ENCODE measurements at places on chromosomes 13 and 19. TPM values are rescaled to one million over a fixed set of nuclear protein-coding genes. Genes with fewer than 3 reads are reported as not detected.

USE1 gene
- total RNA-seq, result 18.6 TPM

GARIN5A gene
- not detected for total RNA-seq

FLT1 gene
- total RNA-seq, result 268 TPM

KIRREL2 gene
- total RNA-seq, result not detected

ZNF546 gene
- total RNA-seq, result 3.3 TPM

FLT3 gene
- total RNA-seq, result not detected

C19orf73 gene
- 0.80 TPM for total RNA-seq

PRRG2 gene
- total RNA-seq, result 3.1 TPM

PDE4C gene
- 0.57 TPM for total RNA-seq

ZNF577 gene
- 7.4 TPM for total RNA-seq

ZNF846 gene
- 5.5 TPM for total RNA-seq

ZNF615 gene
- 8.9 TPM for total RNA-seq

KLK4 gene
- total RNA-seq, result not detected

SLC25A15 gene
- total RNA-seq, result 26.1 TPM

MEIOSIN gene
- not detected for total RNA-seq

SIGLECL1 gene
- not detected for total RNA-seq

CRX gene
- not detected for total RNA-seq

TMC4 gene
- total RNA-seq, result not detected

ERFL gene
- not detected for total RNA-seq

All from thoracic aorta endothelial cell (primary cell).